ENCODE measurements at places on chromosomes 2 and 18. TPM values are rescaled to one million over a fixed set of nuclear protein-coding genes. Genes with fewer than 3 reads are reported as not detected.

DNA sequence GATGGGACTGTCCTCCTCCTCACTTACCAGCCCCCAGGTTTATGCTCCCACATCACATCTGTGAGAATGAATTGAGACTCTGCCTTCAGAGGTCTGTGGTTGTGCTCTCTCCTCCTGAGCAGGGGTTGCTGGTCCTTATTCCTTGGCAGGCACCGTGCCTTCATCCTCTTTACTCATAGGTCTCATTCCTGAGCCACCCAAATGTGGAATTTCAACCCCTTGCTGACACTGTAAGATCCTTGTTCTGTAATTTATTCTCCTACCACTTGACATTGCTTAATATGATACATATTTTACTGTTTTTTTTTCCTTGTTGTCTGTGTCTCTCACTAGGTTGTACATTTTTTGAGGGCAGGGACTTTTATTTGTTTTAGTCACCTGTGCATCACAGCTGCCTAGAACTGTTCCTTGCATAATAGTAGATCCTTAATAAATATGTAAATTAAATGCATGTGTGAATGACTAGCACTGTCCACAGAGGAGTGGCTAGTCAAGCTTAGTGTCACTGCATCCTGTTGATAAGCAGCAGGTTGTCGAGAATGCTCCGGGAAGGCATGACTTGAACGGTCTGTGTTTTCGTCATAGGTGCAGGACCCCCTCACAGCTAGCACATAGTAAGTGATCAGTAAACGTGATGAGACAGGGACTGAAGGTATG lies 180.6 kb downstream of the ZNF407 start:
- no peak for DNase-seq

- no peak for DNase-seq
Observed at GRCh38 chr2:178630581-178630980, 150.3 kb downstream of the PLEKHA3 start.

- peak; percentile 58 for DNase-seq
Observed at GRCh38 chr2:182077448-182078142, 91.9 kb downstream of the PPP1R1C start.

GRCh38 chr2:218436992-218437391 lies 18.1 kb downstream of the VIL1 start:
- DNase-seq, result no peak

GRCh38 chr2:231634951-231635875 lies 42.5 kb downstream of the TEX44 start:
- no peak for DNase-seq

DNA sequence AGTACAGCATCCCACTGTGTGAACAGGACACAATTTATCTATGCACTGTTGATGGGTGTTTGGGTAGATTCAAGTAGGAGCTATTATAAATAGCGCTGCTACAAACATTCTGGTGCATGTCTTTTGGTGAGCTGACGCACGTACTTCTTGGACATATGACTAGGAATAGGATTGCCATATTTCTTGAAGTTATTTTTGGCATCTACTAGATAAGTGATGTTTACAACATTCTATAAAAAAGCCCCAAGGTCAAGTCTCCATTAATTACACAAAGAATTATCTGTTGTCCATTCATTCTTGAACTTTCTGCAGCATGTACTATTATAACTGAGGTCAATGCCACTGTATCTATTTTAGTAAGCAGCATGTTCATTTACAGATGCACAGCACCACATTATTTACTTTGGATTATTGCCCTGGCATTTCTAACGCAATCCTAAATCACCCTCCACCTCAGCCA lies 225.5 kb upstream of the TMEM200C start:
- DNase-seq, result no peak

GRCh38 chr2:40642237-40642636 lies 190.3 kb upstream of the SLC8A1 start:
- no peak for DNase-seq

GRCh38 chr18:45384137-45384961 lies 230.9 kb upstream of the SLC14A2 start:
- peak; percentile 26 for DNase-seq

REG1B gene
- not detected for total RNA-seq

IL36A gene
- total RNA-seq, result not detected

ADCYAP1 gene
- total RNA-seq, result not detected

MAP3K19 gene
- total RNA-seq, result not detected

VWA3B gene
- 0.13 TPM for total RNA-seq

ACYP2 gene
- total RNA-seq, result 4.4 TPM

UGT1A10 gene
- not detected for total RNA-seq

LOXL3 gene
- 2.0 TPM for total RNA-seq

FBXO15 gene
- 0.13 TPM for total RNA-seq

SERPINB7 gene
- total RNA-seq, result not detected

GATA6 gene
- total RNA-seq, result 0.51 TPM

All from dermis microvascular lymphatic vessel endothelial cell (primary cell).